ENCODE measurements at places on chromosomes 12 and 14.

- no peak for DNase-seq
Measured at GRCh38 chr14:69129264-69129880, 23.5 kb downstream of the DCAF5 start.

DNA sequence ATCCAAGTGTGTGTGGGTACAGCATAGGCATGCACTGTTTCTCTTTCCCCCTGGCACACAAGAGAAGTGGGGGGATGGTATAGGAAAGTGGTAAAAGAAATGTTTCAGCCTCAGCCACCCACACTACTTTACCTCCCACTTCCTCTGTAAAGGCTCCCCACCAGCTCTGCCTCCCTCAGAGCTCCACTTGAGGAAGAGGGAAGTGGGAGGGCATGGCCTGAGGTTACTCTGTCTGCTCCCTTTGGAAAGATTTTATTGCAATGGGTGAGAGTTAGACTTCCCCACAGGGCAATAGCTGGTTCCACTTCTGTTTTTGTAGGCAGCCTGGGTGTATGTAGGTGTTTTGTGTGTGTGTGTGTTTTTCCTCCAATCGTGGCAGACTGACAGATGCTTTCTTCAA lies 145.3 kb downstream of the SSPN start:
- DNase-seq: no peak

DNA sequence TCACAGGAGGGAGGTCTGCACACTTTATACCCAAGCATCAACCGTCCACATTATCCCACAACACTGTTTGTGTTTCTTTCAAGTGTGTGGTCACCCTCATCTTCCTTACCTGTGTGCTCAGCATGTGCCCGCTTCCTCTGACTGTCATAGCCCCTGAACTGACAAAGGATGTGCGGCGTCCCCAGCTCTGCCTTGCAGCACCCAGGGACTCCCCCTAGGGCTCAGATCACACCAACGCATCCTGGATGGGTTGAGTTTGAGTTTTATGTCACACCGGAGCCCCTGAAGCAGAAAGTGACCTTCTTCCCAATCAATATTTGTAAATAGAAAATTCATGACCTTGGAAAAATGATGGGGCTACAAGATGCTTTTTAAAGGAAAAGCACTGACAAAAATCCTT lies 770.7 kb upstream of the TMEM132C start:
- DNase-seq: no peak

DNA sequence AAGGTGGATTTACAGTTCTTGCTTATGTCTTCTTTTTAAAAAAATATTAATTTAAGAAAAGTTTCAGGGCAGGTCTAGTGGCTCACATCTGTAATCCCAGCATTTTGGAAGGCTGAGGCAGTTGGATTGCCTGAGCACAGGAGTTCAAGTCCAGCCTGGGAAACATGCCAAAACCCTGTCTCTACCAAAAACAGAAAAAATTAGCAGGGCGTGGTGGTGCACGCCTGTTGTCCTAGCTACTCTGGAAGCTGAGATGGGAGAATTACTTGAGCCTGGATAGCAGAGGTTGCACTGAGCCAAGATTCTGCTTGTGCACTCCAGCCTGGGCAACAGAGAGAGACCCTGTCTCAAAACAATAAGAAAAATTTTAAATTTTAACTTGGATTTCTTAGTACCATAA lies 5.4 kb upstream of the TAS2R46 start:
- no peak for DNase-seq

GRCh38 chr12:121513464-121514183 lies 67.2 kb downstream of the KDM2B start:
- no peak for DNase-seq

- peak; percentile 77 for DNase-seq
Measured at GRCh38 chr12:47837190-47838171, 17.8 kb upstream of the HDAC7 start.

- DNase-seq: no peak
Measured at GRCh38 chr14:103556946-103557758, 5.3 kb downstream of the BAG5 start.

- no peak for DNase-seq
Measured at GRCh38 chr12:25278269-25278668, 27.5 kb upstream of the KRAS start.

GRCh38 chr12:132222096-132222807 lies 78.0 kb downstream of the NOC4L start:
- DNase-seq: peak; percentile 22

GRCh38 chr12:62817556-62818271 lies 117.2 kb downstream of the PPM1H start:
- no peak for DNase-seq

- DNase-seq: no peak
Measured at GRCh38 chr14:24875203-24875838, 174.6 kb downstream of the STXBP6 start.

DNA sequence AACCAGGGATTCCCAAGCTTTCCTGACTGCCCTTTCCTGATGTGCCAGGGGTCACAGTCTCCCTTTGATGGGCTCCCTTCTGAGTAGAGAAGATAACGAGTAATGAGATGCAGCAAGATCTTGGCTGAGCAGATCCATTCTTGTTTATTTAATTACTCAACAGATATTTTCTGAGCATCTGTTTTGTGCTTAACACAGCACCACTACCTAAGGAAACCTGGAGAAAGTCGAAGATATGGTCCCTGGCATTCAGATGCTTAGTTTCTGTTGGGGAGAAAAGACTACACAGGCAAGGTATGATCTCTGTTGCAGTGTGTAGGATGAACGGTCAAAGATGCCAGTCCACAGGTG lies 3.9 kb downstream of the AJUBA start:
- no peak for DNase-seq

GRCh38 chr12:98893126-98893674 lies 248.1 kb downstream of the APAF1 start:
- DNase-seq: no peak

DNA sequence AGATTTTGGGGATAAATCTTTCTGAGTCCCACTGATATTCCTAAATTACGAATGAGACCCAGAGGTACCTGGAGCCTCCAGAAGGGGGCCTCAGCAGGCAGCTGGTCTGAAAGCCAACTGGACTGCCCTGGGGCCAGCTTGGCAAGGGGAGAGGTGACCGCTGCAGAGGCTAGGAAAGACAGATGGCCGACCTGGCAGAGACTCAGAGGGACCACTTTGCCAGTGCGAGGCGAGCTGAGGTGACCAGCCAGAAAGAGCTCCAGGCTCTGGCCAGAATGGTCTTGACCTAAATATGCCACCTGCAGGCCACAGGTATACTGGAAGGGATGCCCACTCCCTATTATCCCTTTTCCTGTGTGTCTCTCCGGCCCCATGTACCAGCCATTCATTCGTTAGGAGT lies 256.8 kb upstream of the GARIN6 start:
- DNase-seq: no peak

- DNase-seq: no peak
Measured at GRCh38 chr12:100926669-100927248, 132.2 kb downstream of the ANO4 start.

DNA sequence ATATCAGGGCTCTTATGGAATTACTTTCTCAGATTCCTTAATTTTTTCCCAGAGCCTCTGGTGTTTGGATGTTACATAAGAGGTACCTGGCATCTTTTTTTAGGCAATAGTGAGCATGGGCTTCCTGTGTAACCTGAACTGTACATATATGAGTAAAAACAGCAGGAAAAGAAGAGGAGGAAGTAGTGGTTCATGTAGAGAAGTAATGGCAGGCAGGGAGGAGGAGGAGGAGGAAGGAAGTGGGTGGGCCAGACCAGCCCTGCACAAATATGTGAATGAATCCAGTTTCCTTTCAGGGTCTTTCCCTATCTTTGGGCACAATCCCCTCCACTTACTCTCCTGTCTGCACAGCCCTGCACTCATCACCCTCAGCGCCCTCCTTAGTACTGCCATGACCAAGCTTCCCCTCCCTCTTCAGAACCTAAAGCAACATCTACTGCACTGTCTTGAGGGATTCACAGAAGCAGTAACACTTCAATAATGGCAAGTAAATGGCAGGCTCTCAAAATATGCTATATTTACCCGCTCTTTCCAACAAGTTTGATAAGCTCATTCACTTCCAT lies 40.9 kb upstream of the GSG1 start:
- DNase-seq: no peak

DNA sequence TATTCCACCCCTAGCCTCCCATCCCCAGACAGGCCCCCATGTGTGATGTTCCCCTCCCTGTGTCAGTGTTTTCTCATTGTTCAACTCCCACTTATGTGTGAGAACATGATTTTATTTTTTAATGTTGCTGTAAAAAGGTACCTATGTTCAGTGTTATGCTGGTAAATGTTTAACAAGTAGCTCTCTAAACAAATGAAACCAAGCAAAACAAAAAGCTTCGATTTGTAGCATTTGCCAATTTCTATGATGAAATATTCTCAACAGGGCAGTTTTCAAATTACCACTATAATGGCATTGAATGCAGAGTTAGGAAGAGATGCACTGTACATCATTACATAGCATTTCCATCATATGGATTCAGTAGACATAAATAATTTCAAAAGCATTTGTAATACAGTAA lies 410.6 kb downstream of the MDGA2 start:
- DNase-seq: no peak

GRCh38 chr12:128684352-128684751 lies 139.4 kb downstream of the SLC15A4 start:
- DNase-seq: no peak

GRCh38 chr14:87813686-87814085 lies 179.3 kb downstream of the GALC start:
- no peak for DNase-seq

GRCh38 chr14:92315050-92315805 lies 7.7 kb upstream of the SLC24A4 start:
- no peak for DNase-seq

- no peak for DNase-seq
Measured at GRCh38 chr14:75597149-75597548, 18.7 kb downstream of the FLVCR2 start.

DNA sequence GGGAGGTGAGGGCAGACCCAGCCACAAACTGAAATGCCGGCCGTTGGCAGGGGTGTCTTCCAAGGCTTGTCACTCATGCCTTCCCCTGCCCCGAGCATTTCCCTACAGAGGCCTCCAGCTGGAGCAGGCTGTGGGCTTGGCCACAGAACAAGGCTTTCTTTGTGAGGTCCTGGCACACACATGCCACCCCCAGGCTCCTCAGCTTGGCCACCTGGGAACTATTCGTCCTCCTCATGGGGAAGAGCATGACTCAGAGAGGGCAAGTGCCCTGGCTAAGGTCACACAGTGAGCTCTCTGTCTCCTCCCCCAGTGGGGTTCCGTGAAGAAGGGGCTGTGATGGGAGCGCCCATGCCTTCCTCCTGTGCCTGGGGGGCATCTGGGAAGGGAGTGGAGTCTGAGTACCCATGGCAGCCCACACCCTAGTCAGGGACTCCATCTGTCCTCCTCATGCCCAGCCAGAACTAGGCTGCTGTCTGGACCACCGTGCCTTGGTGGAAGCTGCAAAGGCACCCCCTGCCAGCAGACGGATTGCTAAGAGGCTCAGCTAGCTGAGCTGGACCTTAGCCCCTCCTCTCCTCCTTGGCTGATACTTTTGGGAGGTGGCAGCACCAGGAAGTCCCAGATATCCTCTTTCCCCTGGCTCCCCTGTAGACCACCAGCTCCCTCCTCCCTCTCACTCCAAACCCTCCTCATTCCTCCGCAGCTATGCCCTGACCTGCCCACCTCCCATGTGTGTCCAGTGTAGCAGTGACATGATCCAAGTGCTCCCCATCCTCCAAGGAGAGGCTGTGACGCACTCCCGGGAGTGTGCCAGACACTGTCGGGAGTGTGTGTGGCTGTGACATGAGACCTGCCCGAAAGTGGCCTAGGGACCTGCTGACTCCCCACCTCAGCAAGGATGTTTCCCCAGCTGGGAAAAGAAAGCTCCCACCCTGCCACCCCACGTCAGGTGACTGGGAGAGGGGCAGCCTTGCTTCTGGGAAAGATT lies 21.4 kb downstream of the ABCB9 start:
- peak; percentile 83 for DNase-seq

GRCh38 chr12:24822121-24822899 lies 126.6 kb downstream of the BCAT1 start:
- no peak for DNase-seq

DNA sequence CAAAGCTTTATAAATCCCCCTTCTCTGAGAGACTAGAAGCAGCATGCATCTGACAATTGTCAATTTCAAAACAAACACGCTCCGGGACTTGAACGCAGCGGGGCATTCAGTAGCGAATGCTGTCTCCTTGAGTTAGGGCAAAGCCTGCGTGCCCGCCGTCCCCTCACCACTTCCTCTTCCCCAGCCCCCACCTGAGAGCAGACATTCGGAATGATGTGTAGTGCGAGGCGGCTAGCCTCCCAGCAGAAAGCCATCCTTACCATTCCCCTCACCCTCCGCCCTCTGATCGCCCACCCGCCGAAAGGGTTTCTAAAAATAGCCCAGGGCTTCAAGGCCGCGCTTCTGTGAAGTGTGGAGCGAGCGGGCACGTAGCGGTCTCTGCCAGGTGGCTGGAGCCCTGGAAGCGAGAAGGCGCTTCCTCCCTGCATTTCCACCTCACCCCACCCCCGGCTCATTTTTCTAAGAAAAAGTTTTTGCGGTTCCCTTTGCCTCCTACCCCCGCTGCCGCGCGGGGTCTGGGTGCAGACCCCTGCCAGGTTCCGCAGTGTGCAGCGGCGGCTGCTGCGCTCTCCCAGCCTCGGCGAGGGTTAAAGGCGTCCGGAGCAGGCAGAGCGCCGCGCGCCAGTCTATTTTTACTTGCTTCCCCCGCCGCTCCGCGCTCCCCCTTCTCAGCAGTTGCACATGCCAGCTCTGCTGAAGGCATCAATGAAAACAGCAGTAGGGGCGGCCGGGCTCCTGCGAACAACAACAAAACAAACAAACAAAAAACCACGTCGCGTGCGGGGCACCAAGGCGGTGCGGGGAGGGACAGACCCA lies 2.2 kb downstream of the PRMT8 start:
- no peak for DNase-seq

DNA sequence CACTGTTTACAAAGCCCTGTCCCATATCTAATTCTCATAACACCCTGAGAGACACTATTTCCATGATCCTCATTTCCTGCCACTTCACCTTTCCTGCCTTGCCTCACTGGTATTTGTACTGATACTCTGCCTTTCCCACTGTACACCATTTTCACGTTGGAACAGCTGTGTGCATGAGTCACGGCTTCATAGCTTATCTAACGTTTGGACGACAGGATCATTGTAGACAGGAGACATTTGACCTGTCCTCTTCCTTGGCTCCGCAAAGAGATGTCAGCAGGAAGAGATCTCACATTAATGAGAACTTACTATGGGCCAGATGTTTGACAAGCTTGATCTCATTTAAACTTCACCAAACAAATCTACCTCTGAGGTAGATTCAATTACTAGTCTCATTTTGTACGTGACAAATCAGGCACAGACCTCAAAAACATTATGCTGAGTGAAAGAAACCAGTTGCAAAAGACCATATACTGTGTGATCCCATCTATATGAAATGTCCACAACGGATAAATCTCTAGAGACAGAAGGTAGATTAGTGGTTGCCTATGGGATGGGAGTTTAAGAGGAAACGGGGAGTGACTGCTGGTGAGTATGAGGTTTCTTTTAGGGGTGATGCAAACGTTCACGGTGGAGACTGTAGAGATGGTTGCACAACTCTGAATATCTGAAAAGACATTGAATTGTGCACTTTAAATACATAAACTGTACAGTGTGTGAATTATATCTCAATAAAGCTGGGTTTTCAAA lies 71.2 kb downstream of the KCNK13 start:
- no peak for DNase-seq
